ENCODE measurements at places on chromosomes 12 and 14. TPM values are rescaled to one million over a fixed set of nuclear protein-coding genes. Genes with fewer than 3 reads are reported as not detected.

GRCh38 chr14:76901171-76902055 lies 75.2 kb downstream of the LRRC74A start:
- no peak for DNase-seq

LTB4R2 gene
- total RNA-seq, result 1.8 TPM

DNA sequence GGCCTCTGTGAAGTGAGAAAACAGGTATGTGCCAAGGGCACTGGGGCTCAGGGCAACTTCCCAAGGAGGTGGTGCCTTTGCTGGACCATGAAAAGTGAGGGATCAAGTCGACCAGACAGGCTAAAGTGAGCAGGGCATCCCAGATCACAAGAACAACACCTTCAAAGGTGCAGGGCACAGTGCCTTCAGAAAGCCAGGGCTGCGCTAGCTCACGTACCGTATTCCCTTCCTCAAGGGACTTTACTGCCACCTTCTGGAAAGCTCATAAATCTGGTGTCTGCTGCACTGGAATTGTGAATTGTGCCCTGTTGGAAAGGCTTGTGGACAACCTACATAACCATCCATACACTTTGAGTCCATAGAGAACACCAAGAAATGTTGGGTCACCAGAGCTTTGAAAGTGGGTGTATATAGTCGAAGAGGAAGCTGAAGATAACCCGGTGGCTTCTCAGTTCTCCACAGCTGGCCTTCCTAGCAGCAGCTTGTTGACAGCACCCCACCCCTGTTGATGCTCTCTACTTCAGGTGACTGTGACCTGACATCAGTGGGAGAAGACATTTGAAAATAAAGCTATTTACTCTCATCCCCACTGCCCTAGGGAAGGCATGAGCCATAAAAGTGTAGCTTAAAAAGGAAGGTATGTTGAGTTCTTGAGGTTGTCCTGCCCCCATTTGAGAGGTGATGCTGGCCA lies 24.5 kb downstream of the FIGNL2 start:
- DNase-seq, result peak; percentile 80

GRCh38 chr14:90204516-90204915 lies 51.8 kb upstream of the PSMC1 start:
- no peak for DNase-seq

- DNase-seq, result no peak
Measured at GRCh38 chr12:90058704-90059103, 350.1 kb upstream of the ATP2B1 start.

PRH2 gene
- not detected for total RNA-seq

GRCh38 chr12:125187148-125187745 lies 122.0 kb downstream of the AACS start:
- DNase-seq, result peak; percentile 64

DNA sequence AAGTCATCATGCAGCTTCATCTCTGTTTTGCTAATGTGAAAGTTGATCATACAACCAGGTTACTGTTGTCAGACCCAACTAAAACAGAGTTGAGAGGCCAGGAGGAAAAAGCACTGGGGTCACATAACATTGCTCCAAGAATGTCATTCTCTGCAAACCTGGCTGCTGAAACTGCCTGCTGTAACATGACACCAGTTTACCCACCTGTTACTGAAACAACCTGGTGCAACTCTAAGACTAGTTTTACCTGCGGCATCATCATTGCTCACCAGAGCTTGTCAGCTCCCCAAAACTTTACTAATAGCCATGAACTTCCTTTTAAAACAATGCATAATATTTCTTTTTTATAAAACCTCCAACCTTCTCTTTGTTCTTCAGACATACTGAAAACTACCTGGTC lies 30.7 kb upstream of the DEGS2 start:
- no peak for DNase-seq

METTL25 gene
- total RNA-seq, result 9.3 TPM

- DNase-seq, result no peak
Measured at GRCh38 chr12:126676434-126676833, 1590.5 kb upstream of the TMEM132C start.

KRT7 gene
- total RNA-seq, result not detected

GRCh38 chr14:81989211-81989610 lies 455.6 kb upstream of the SEL1L start:
- no peak for DNase-seq

DPPA3 gene
- 0.25 TPM for total RNA-seq

DNA sequence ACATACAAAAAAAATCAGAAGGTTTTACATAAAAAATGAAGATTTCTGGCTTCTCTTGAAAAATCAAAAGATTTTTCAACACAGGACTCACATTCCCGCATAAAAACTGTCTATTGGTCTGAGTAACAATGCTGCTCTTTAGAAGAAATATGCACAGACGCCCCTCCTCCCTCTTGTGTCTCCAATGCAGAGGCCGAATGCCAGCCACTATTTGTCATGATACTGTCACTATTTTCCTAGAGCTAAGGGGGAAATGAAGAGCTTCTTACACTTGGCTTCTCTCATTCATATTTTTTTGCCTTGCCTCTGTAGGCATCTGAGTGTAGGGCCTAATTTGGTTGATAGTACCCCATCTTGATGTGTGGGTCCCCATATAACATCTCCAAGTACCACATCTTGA lies 98.0 kb downstream of the BBS10 start:
- no peak for DNase-seq

DNA sequence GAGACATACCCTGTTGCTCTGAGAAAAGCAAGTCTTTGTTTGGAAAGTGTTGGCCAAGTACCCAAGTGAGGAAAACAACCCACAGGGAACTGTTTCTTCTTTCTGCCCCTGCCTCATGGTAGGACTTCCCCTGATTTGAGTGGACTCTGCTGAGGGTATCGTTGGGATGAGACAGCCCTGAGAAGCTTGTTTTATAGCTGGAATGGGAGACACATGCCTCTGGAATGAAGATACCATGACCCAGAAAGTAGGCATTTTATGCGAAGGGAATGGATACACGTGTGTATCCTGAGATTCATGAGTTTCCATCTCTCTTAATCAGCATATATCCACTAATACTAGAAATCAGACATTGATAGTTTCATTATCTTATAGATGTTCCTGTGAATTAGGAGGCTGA lies 382.3 kb downstream of the ATP23 start:
- DNase-seq, result no peak

DNA sequence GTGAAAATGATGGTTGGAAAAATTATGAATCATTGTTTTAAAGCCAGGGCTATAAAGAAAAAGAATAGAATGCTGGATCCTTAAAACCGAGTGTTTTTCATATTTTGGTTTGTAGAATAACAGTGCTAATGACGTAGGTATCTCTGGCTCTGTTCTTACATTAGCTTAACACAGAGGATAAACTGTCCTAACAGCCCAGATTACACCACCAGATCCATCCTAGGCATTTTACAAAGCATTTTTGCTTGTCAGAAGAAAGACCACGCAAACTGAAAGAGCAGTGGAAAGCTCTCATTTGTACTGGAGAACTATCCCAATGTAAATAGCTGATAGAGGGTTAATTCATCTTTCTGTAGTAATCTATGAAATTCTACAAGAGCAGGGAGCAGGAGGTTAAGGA lies 13.6 kb downstream of the IFT81 start:
- DNase-seq, result no peak

GRCh38 chr12:12874029-12874428 lies 17.3 kb upstream of the GPRC5A start:
- DNase-seq, result no peak

GRCh38 chr14:33951183-33951840 lies 438 bp upstream of the EGLN3 start:
- no peak for DNase-seq

GRCh38 chr12:80239867-80240266 lies 140.5 kb downstream of the OTOGL start:
- no peak for DNase-seq

GRCh38 chr12:124856132-124856841 lies 7.4 kb downstream of the SCARB1 start:
- DNase-seq, result no peak

DNA sequence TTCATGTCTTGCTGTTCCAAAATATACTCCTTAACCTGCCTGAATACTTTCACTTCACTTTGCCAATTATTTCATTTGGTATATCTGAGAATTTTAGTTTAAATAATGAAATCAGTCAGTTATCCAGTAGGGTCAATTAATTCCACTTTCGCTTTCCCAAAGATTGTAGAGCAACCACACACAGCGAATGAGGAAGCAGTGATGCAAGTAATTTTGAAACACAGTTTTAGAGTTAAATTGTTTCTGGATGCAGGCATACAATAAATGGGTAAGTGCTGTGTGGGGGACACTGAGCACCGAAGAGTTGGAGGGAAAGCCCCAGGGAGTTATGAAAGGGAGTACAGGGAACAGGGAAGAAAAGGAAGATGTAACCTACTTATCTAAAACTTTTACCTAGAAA lies 62.8 kb downstream of the TSHR start:
- DNase-seq, result no peak

- DNase-seq, result no peak
Measured at GRCh38 chr12:122869207-122869973, 26.5 kb downstream of the VPS37B start.

DNA sequence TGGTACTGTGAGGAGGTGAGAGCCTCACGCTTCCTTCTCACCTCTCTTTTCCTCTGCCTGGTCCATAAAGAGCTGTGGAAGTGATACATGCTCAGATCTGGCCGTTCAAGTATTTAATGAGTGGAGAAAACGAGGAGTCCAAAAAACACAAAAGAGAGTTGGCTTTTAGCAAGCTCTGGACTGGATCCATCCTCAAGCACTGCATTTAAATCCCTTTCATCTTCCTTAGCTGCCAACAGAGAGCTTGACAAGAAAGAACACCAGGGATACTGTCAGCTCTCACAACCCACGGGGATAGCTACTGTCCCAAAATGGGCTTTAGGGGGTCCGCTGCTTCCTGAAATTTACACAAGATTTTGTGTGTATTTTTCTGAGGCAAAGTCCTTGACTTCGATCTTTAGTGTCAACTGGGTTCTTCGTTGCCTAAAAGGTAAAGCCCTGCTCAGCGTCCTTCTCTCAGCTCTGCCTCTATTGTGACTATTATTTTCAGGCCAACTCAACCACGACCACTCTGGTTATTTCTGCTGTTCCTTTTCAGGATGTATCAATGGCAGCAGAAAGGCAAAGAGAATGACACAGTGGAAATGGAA lies 120.9 kb downstream of the TMTC1 start:
- peak; percentile 23 for DNase-seq

SYT1 gene
- total RNA-seq, result 36.9 TPM

KRT4 gene
- total RNA-seq, result not detected

TBC1D30 gene
- 9.7 TPM for total RNA-seq

TAPBPL gene
- not detected for total RNA-seq

DNA sequence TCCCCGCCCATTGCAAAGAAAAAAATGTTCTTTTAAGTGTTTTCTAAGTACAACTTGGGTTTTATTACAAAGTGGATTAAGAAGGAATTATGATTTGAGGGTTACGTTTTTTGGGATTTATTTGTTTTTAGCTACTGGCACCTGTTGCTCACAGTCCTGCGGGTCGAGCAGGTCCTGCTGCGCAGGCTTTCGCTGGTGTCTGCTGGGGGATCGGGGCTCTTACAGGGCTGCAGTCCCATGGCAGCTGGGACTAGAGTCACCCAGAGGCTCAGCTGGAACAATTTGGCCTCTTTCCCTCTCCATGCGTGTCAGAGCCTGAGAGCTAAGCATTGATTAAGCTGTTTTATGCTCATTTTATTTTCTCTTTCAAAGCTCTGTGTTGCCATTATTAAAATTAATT lies 55.6 kb upstream of the DYNC1H1 start:
- no peak for DNase-seq

TMTC3 gene
- 38.9 TPM for total RNA-seq

RPGRIP1 gene
- total RNA-seq, result 3.4 TPM

GRCh38 chr14:55665067-55665675 lies 85.2 kb downstream of the KTN1 start:
- no peak for DNase-seq

Data from neural progenitor cell (in vitro differentiated cells).